ENCODE measurements at places on chromosomes 7 and 10.

GRCh38 chr7:149741629-149742028 is 31.8 kb downstream of the ZNF467 start:
- H3K27me3 ChIP-seq, result no peaks in the 10 kb centered on the region
- H3K4me3 ChIP-seq, result peak overlapping the region; percentile 51
- peaks cover 9% of the 10 kb centered on the region for H3K4me1 ChIP-seq
- H3K36me3 ChIP-seq, result no peaks in the 10 kb centered on the region
- no peak for DNase-seq
- no peak overlapping the region for H3K27ac ChIP-seq

DNA sequence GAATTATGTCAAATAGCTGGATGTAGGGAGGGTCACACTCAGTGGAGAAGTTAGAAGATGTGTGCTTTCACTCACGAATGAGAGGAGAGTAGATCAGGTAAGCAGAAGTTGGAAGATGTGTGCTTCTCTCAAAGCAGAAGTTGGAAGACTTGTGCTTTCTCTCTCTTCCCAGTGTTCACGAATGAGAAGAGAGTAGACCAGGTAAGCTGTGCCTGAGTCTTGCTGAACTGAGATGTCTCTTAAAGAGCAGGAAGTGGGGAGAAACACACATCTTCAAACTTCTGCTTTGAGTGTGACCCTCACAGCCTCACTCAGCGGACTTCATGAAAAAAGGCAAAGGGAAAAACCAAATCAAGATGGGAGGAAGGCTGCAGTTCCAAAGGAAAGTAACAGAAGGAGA is 7.0 kb upstream of the TMEM243 start:
- H3K27ac ChIP-seq, result no peak overlapping the region
- H3K36me3 ChIP-seq, result no peaks in the 10 kb centered on the region
- no peak overlapping the region for H3K4me3 ChIP-seq
- no peaks in the 10 kb centered on the region for H3K27me3 ChIP-seq
- no peaks in the 10 kb centered on the region for H3K4me1 ChIP-seq

DNA sequence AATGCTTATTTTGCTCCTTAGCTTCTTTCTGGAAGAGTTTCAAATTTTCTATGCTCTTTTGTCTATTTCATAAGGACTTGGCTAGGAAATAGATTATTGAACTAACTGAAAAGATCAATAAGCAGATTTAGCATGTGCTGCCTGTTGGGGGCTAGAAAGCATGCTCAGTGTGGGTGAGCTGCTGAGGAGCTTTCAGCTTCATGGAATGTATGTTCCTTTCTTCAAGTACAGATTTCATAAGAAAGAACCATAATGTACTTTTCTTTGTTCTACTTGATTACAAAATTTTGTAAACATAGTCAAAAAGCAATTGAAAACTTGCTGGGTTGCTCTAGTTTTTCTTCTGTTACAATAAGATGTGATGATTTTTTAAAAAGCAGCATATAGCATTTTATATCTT is 73.8 kb downstream of the TAF3 start:
- no peak for DNase-seq
- no peak overlapping the region for H3K4me3 ChIP-seq
- H3K4me1 ChIP-seq, result no peaks in the 10 kb centered on the region

- H3K27ac ChIP-seq, result no peak overlapping the region
- H3K36me3 ChIP-seq, result no peaks in the 10 kb centered on the region
- H3K4me1 ChIP-seq, result no peaks in the 10 kb centered on the region
- no peaks in the 10 kb centered on the region for H3K27me3 ChIP-seq
- no peak overlapping the region for H3K4me3 ChIP-seq
Measured at GRCh38 chr10:29119374-29119773, 169.5 kb upstream of the LYZL1 start.

DNA sequence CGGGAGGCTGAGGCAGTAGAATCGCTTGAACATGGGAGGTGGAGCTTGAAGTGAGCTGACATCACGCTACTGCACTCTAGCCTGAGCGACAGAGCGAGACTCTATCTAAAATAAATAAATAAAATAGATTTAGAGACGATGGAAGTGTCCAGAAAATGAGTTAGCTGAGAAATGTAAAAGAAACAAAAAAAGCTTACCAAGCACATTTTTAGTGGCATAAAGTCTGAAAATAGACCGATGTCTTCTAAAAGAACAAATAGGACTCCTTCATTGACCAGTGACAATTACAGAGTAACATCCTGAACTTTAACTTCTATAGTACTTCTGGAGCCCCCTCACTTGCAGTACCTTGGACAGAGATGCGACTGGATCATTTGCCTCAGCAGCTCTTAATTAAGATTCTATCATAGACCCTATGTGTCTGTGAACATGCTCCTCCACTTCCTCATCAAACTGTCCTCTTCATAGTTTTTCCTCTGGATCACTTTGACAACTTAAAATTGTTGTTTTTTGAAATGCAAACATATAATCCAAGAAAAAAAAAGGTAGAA is 25.2 kb upstream of the SRPK2 start:
- no peak overlapping the region for H3K27ac ChIP-seq
- H3K4me3 ChIP-seq, result no peak overlapping the region
- no peaks in the 10 kb centered on the region for H3K36me3 ChIP-seq
- no peaks in the 10 kb centered on the region for H3K27me3 ChIP-seq

DNA sequence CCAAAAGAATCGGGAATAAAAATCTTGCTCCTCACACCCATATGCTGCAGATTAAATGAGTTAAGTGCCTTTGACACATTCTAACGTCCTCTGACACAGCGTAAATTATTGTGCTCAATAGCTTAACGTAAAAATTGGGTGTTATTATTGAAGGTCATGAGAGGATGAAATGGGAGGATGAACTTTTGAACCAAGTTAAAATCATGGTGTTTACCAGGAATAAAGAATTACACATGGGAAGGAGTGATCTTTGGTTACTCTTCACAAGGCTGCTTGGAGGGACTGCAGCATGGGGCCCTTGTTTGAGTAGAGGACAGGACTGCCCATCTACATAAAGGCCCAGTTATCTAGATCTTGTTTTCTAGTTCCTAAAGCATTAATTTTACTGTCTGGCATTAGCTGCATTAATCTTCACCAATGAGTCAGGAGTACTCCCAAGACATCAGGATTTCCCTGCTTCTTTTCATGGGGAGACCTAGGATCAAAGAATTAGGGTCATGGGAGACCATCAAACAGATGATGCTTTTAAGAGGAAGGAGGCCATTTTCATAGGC is 84.9 kb upstream of the PRR15 start:
- H3K27me3 ChIP-seq, result no peaks in the 10 kb centered on the region
- no peaks in the 10 kb centered on the region for H3K4me1 ChIP-seq
- DNase-seq, result no peak
- H3K27ac ChIP-seq, result no peak overlapping the region
- H3K36me3 ChIP-seq, result no peaks in the 10 kb centered on the region

DNA sequence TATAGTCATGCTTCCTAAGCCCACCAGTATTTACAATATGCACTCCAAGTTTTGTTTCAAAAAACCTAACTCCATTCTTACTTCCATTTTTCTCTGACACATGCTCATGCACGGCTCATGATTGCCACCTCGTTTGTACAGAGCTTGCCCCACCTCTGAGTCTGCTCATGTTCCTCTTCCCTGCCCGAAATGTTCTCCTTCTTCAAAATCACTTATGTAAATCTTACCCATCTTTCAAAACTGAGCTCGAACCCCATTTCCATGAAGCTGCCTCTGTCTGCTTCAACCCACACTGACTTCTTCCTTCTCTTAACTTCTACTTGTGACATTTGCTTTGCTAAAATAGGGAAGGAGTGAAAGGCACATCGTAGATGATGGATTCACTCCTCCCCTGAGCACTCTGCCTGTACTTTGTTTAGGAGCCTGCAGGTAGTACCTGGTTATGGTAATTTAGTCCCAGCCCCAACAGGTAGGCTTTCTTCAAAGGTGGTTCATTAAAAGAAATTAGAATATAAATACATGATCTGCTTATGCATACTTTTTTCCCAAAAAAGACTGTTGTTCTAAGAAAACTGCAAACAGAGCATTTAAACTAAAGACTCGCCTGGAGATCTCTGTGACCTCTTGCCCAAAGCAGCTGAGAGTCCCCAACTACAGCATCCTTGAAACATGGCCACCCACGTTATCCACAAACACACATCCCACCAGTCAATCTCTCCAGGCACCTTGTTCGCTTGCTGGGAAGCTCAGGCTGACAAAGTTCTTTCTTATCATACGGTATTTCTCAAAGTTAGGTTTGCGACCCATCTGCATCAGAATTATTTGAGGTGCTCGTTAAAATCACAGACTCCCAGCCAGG is 172.0 kb downstream of the DGKI start:
- no peak for DNase-seq
- H3K36me3 ChIP-seq, result no peaks in the 10 kb centered on the region
- H3K27me3 ChIP-seq, result no peaks in the 10 kb centered on the region

DNA sequence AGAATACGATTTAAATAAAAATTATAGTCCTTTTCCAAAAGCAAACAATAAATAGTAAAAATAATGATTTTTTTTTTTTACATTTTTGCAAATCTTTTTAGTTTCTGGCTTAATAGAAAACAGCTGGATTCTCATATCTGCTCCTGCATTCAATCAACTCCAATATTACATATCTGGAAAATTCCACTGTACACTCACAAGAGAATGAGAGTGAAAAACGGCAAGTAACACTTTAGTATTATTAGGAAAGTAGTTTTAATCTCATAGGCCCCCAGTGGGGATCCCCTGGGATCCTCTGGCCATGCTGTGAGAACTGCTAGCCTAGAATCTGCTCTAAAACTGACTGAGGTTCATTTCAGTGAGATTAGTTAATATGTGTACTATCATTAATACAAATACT is 128.6 kb upstream of the LRRN3 start:
- H3K4me1 ChIP-seq, result no peaks in the 10 kb centered on the region
- H3K36me3 ChIP-seq, result no peaks in the 10 kb centered on the region
- H3K4me3 ChIP-seq, result no peak overlapping the region
- no peaks in the 10 kb centered on the region for H3K27me3 ChIP-seq
- no peak for DNase-seq

GRCh38 chr7:25391295-25391861 is 163.1 kb upstream of the NPVF start:
- H3K27ac ChIP-seq, result no peak overlapping the region
- H3K4me1 ChIP-seq, result no peaks in the 10 kb centered on the region
- H3K27me3 ChIP-seq, result no peaks in the 10 kb centered on the region

GRCh38 chr7:79337717-79338116 is 115.8 kb downstream of the MAGI2 start:
- no peak overlapping the region for H3K4me3 ChIP-seq
- no peak overlapping the region for H3K27ac ChIP-seq

GRCh38 chr10:80619036-80619435 is 81.3 kb downstream of the SH2D4B start:
- DNase-seq, result no peak
- H3K4me1 ChIP-seq, result no peaks in the 10 kb centered on the region
- H3K27me3 ChIP-seq, result no peaks in the 10 kb centered on the region
- H3K27ac ChIP-seq, result no peak overlapping the region
